Type B pancreatic cell (in vitro differentiated cells): ENCODE measurements at places on chromosomes 3 and 15. TPM values are rescaled to one million over a fixed set of nuclear protein-coding genes. Genes with fewer than 3 reads are reported as not detected.

DNA sequence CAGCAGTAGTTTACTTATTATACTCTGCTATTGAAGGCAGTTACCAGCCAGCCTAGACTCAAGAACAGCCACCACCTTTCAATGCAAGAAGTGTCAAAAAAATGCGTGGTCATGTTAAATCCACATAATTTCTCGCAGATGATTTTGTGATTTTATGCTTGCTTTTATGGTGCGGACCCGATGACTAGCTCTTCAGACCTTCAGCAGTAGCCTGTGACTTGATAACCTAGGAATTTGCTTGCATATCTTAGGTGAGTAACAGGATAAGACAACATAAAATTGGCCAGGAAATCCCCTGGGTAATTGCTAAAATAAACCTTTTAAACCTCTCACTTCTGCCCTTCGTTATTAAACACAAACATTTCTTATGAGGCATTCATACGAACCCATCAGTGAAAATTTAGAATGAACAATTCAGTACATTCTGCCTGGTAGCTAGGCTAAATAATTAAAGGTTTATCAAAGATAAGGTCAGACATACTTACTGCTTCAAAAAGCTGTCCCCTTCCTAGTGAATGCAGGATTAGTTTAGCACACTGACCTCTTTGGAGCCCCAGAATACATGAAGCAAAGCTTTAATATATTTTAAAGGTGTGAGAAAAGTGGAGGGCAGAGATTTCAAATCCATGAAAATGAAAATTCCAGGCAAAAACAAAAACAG is 798.8 kb downstream of the OTOL1 start:
- DNase-seq, result no peak

DNA sequence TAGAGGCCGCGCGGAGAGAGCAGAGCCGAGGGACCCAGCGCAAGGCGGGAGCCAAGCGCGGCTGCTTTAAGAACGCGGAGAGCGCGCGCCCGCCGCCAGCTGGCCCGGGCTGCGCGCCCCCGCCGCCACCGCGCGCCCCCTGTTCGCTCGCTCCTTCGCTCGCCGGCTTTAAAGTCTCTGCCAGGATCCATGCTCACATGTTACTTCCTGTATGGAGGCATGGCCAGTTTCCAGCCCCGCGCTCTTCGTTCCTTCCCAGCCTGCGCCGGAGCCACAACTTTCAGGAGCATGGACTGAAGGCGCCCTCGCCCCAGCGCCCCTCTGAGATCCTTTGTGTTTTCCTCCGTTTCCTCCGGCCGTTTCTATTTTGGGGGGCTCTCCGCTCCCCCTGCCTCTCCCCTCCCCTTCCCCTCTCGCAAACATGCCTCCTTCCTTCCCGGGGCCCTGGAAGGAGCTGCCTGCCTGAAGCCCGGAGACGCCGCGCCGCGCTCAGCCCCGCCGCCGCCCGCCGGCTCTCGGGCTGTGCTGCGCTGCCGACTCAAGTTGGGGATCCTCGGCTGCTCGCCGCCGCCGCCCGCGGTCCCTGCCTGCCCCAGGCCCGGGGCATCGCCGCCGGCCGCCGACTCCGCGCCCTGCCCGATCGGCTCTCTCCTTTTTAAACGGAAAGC is at the start of gene PTPRG:
Gene PTPRG (plus strand): TSS at position 198 of the 668 bp plus-strand sequence. CDS start 717 bp downstream, outside the sequence.
- peak; percentile 91 for DNase-seq

- no peak for DNase-seq
Observed at GRCh38 chr3:62277986-62278385, 95.4 kb downstream of the FEZF2 start.

Gene P2RY12
- total RNA-seq, result not detected in 2 replicates

Gene TLR9
- total RNA-seq, result 0.22 TPM in 1 of 2 replicates, not detected in the other

Gene MLF1
- 12.3 and 23.8 TPM in 2 replicates for total RNA-seq
